ENCODE measurements at places on chromosomes 2 and 18.

DNA sequence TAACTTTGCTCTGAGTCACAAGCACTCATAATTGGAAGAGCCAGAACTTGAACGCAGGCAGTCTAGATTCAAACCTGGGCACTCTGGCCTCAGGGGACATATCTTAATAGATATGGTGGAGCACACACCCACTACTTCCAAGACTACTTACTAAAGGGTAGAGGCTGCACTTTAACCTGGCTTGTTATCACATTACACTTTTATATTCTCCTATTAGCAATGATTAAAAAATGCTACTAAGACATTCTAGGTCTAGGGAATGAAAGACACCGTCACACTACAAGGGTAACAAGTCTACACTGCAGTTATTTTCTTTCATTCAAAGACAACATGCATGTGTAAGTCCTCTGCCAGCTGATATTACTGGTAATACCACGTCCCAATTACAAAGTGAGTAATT, 258.8 kb downstream of the ZNF521 start:
- DNase-seq, result no peak

DNA sequence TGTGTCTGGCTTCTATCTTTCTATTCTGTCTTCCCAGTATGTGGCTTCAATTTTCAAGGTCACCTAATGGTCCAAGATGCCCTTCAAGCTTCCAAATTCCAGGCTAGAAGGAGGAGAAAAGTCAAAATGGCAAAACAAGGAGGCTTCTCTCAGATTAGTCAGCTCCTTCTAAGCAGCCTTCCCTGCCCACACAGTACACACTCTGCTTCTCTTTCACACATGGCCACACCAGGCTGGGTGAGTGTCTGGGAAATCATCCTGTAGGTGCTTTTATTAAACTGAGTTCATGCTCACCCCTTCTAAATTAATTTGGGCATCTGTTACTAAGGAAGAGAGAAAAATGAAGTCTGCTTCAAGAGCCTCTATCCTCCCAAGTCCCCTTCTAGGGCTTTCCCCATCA, 277.2 kb upstream of the MGAT5 start:
- no peak for DNase-seq

- no peak for DNase-seq
Observed at GRCh38 chr2:134122610-134123009, 131.3 kb upstream of the MGAT5 start.

DNA sequence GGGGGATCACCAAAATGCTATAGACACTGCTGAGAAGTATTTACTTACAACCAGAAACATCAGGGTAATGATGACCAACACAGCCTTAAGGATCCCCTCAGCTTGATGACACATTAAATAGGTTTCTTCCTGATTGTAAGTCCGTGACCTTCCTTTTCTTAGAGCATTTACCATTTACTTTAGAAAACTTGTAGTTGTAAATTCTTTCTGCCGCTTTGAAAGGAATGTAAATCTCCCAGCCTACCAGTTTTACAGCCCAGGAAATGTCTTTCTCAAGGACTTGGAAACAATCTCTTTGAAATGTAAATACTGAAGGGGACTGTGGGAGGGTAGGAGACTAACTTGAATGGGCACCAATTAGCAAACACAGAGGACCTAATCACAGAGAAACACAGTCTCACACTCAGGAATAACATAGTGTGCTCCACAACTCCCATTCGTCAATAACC, 278.6 kb downstream of the DSC3 start:
- no peak for DNase-seq

DNA sequence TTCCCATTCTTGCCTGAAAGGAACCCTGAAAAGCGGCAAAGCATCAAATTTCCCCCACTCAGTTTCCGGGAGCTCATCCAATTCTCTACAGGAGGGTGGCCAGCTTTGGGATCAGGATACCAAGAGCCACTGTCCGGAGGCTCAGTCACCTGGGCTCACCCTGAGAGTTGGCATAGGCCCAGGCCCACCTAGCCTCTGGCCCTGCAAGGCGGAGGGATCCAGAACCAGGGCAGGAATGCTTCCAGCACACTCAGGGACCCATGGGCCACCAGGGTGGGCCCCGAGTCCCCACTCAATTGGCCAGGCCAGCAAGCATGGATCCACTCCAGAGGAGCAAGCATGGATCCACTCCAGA, 432.9 kb upstream of the MYT1L start:
- DNase-seq, result no peak
